Left renal pelvis (tissue), 4 donors: ENCODE measurements at places on chromosomes 16 and 17.

GRCh38 chr17:266701-267667 is 85.5 kb upstream of the DOC2B start:
- DNase-seq, result peak; percentile 20

DNA sequence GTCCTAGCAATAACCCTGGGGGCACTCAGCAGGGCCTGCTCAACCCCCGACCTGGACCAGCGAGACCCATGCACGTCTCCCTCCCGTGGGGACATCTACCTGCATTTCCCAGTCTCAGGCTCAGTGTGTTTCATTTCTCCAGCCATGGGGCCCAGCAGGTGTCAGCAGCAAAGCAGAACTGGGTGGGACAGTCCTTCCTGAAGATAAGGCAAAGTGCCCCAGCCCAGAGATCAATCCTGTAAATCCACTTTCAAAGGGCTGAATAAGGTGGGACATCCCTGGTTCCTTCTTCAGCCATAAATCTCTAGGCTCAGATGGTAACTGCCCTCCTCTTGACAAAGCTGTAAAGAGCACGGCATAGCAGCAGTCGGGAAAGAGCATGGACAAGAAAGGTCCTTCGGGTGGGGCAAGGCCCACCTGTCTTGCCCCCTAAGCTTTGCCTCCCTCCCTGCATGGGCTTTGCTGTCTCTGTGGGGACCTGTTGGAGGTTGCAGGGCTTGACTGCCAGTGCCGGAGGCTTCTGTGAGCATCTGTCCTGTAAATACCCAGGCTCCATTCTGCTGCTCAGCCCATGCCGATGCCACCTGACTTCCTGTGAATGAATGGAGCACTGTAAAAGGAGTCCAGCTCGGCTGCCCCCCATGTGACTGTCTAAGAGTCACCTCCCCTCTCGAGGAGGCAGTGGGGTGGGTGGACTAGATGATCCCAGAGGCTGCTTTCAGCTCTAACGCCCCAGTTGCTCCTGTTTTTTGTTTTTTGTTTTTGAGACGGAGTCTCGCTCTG is 84.8 kb upstream of the TBC1D3K start:
- no peak for DNase-seq

- no peak for DNase-seq
Measured at GRCh38 chr17:58324409-58325288, 3.9 kb downstream of the TSPOAP1 start.

DNA sequence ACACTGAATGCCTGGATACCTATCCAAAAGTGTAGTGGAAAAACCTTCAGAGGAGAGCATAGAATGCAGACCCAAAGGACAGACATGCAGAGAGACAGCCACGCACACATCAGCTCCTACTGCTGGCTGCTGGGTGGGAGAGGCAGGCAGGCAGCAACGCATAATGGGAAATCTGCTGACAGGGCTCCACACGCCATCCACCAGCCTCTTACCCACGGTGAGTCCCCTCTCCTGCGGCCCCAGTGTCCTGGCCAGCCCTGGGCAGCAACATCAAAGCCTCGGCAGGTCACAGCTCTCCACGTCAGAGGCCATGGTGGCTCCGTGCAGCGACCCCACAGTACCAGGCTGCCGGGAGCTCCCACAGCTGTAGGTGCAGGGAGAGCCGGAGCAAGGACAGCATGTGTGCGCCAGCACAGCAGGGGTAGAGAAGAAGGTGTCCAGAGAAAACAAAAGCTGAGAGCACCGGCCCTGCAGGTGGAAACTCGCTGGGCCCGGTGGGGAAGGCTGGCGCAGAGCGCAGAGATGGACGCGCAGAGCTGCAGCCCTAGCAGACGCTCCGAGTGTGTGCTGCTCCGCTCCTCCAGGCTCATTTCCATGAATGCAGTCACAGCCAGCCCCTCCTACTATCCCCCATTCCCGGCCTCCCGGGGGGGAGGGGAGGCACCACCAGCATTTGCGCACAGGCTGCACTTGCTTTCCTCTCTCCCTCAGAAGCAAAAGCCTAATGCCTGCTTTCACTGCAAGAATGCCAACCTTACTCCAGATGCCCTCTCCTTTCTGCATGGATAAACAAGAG is 58.9 kb downstream of the CYTH1 start:
- no peak for DNase-seq

- DNase-seq, result no peak
Measured at GRCh38 chr17:66373944-66374817, 71.8 kb downstream of the PRKCA start.

GRCh38 chr16:85996843-85997242 is 97.9 kb downstream of the IRF8 start:
- no peak for DNase-seq

DNA sequence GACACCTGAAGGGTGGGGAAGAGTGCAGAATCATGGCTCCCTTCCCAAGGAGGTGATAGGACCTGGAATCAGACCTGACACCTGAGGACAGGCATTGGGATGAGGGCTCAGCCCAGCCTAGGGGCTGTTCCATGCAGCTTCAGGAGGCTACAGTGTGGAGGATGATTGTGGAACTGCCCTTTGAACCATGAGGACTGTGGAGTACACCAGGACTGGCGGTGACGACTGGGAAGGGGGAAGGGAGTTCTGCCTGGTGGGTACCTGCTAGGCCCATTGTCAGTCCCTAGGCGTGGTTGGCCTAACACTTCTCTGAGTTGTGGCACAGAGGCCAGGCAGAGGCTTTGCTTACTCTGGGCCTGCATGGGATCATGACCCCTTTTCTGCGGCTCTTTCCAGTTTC is 76.1 kb downstream of the MPRIP start:
- DNase-seq, result no peak

DNA sequence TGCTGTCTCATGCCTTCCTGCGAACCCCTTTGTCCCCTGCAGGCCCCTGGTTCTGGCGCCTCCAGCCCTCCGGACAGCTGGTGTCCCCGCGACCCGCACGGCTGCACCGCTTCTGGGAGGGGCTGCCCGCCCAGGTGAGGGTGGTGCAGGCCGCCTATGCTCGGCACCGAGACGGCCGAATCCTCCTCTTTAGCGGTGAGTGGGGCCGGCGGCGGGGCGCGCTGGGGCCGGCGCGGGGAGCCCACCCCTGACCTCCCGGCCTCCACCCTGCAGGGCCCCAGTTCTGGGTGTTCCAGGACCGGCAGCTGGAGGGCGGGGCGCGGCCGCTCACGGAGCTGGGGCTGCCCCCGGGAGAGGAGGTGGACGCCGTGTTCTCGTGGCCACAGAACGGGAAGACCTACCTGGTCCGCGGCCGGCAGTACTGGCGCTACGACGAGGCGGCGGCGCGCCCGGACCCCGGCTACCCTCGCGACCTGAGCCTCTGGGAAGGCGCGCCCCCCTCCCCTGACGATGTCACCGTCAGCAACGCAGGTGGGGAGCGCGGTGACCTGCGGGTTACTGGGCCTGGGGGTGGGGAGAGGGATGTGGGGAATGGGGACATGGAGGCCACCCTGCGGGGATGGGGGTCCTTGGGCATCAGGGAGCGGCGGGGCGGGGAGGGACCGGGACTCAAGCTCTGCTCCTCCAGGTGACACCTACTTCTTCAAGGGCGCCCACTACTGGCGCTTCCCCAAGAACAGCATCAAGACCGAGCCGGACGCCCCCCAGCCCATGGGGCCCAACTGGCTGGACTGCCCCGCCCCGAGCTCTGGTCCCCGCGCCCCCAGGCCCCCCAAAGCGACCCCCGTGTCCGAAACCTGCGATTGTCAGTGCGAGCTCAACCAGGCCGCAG is 7.1 kb upstream of the IL32 start:
- DNase-seq, result no peak

- no peak for DNase-seq
Measured at GRCh38 chr17:21287703-21288449, 3.4 kb downstream of the MAP2K3 start.

DNA sequence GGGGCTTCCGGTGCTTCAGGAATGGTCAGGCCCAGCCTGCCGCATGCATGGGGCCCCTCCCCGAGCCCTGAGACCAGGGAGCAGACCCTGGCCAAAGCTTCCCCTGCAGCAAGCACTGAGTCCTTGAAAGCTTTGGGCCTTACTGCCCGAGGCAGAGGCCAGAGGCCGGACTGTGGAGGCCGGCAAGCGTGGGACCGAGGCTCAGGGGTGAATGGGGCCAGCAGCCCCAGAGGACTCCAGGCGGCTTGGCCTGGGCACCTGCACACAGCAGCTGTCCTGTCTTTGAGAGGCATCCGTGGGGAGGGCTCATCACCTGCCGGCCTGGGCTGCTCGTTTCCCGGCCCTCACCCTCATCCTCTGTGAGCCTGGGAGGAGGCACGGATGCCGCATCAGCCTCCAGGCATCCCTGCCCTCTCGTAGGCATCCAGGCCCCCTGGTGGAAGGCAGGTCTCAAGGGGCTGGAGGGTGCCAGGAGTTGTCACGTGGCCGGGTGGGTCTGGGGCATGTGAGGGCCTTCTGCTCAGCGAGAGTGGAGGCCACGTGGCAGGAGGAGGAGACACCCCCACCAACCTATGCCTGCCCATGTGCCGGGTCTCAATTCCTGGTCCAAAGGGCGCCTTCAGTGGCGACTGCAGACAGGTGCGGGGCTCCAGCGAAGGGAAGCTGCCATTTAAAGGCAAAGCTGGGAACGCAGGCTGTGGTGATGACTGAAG is 31.4 kb downstream of the CACNA1H start:
- no peak for DNase-seq

GRCh38 chr17:79591014-79591590 is 19.7 kb downstream of the RBFOX3 start:
- no peak for DNase-seq

DNA sequence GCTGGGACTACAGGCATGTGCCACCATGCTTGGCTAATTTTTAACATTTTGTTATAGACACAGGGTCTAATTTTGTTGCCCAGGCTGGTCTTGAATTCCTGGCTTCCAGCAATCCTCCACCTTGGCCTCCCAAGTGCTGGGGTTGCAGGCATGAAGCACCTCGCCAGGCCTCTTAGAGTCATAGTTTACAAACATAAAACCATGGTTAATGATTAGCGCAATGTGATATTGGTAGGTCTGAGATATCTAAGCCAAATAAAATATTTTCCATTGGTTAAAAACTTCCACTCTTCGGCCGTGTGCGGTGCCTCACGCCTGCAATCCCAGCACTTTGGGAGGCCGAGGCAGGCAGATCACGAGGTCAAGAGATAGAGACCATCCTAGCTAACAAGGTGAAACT is 16.6 kb downstream of the TXNDC11 start:
- DNase-seq, result no peak

GRCh38 chr16:23700509-23700908 is 12.5 kb downstream of the ERN2 start:
- DNase-seq, result no peak

DNA sequence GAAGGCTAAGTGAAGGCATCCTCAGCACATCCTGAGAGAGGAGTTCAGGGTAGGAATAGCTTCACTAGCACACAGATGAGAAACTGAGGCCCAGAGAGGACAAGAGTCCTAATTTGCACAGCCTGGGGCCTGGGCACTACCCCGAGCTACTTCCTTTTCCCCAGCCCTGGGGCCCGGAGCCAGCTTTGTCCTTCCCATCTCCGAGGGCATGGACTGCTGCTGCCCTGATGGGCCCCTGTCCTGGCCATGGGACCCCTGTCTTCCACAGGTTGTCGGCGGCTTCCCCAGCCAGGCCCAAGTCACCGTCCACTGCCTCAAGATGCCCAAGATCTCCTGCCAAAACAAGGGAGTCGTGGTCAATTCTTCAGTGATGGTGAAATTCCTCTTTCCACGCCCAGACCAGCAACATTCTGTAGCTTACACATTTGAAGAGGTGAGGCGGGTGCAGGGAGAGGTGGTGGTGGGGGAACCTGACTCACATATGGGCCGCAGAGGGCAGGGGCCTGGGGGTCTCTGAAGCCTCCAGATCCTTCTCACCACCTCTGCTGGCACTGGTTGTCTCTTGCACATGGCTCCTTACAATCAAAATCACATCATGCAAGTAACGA is 11.4 kb upstream of the NLRC5 start:
- no peak for DNase-seq

- no peak for DNase-seq
Measured at GRCh38 chr17:58677194-58677880, 14.5 kb downstream of the TEX14 start.

- no peak for DNase-seq
Measured at GRCh38 chr17:21689604-21690003, 2.7 kb upstream of the KCNJ18 start.

GRCh38 chr17:82900741-82901140 is 60.9 kb upstream of the ZNF750 start:
- no peak for DNase-seq

DNA sequence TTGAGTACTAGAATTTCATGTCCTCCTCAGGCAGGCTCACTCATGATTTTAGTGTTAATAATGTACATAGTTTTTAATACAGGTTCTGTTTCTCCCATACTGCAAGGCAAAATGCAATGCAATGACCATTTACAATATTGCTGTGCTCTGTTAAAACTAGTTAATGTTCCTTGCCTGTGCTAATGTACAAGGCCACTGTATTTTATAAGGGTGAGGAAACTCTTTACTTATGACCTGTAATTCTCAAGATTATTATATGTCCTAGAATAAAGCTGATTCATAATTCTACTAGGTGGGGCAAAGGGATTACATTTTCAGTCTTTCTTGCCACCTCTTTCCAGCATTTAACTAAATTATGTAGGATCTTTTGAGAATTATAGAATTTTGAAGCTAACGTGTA is 19.4 kb downstream of the TMIGD1 start:
- DNase-seq, result no peak

GRCh38 chr17:49928837-49929475 is 40.0 kb upstream of the DLX4 start:
- no peak for DNase-seq

- DNase-seq, result no peak
Measured at GRCh38 chr16:29811896-29812665, at the start of gene PRRT2. Gene PRRT2, plus strand, starts transcription at chr16:29812193. Its CDS starts 862 bp downstream, at chr16:29813055.

DNA sequence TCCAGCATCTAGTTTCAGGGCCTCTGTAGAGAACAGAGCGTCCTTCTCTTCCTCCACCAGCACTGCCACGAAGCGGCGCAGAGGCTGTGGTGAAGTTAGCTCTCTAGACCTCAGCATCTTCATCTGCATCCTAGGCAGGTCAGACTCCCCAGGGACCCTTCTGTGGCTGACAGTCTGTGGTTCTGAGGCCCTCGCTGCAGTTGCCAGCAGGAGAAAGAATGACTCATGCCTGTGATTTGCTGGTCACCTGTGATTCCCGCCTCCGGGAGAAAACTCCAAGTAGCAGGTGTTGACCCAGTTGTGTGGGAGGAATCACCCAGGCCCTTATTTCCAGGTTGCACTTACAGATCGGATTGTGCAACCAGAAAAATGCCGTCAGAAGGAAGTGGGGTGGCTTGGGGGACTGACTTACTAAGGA is 117.3 kb upstream of the CACNG5 start:
- DNase-seq, result no peak

GRCh38 chr16:72644911-72645310 is 403.0 kb downstream of the ZFHX3 start:
- DNase-seq, result no peak

DNA sequence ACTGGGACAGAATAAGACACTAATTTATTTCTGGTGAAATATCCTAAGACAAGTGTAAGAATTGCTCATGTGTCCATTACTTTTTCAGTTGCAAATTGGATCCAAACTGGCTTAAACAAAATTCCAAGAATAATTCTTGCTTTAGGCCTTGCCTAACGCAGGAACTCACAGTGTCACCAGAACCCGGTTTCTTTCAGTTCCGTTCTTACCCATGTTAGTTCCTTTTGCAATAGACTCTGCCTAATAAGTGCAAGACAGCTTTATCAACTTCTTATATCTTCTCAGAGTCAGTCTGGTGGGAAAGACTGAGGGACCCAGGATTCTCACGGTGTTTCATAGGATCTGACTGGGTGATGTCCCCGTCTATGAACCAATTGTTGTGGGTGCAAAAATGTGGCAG is 24.7 kb downstream of the GDE1 start:
- DNase-seq, result no peak
